Mucosa of descending colon (tissue), 3 donors: ENCODE measurements at places on chromosomes 2 and 18. TPM values are rescaled to one million over a fixed set of nuclear protein-coding genes. Genes with fewer than 3 reads are reported as not detected.

DNA sequence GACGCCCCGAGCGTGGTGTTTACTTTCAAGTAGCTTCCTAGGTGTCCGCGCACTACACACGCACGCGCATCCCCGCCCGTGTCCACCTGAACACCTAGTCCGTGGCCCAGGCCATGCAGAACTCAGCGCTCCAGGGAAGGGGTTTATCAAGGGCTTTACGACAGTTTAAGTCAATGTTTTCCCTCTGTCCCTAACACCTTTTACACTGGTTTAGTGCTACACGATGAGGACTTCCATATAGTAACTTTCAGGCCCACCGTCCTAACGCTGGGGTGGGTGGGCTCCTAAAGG lies 1.4 kb upstream of the BCL2 start:
- peak; percentile 75 for DNase-seq

- DNase-seq, result no peak
Measured at GRCh38 chr18:6357668-6358067, 57.0 kb downstream of the L3MBTL4 start.

The PRLH gene
- total RNA-seq, result not detected

GRCh38 chr2:58110765-58111164 lies 64.2 kb downstream of the VRK2 start:
- DNase-seq, result no peak

The MOB1A gene
- 117 TPM for total RNA-seq

The SPP2 gene
- not detected for total RNA-seq

DNA sequence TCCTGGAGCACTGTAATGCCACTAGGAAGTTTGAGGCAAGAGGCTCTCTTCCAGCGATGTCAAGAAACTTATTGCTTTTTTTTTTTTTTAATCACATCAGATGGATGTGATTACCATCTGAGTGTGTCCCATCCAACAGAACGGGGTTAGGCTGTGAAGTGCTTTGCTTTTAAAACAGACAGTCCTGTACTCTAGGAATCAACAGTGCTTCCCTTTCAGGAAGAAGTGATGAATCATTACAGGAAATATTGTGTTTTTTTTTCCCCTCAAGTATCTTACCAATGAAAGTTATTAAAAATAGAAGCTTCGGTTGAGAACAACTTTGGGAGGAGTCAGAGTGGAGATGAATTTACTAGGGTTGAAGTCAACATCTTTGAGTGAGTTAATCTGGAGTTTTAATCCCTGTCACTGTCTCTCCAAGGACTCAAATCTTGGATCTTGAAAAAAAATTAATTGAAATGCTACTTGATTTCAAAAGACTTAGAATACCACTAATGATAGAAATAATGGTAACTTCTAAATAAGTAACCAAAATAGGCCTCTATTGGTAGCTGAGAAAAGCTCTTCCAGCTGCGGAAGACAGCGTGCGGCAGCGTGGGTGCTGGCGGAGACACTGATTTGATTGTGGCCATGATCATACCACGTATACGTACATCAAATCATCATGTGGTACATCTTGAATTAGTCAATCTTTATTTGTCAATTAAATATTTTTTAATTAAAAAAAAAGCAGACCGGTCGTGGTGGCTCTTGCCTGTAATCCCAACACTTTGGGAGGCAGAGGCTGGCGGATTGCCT lies 45.5 kb downstream of the GATA6 start:
- DNase-seq, result no peak

- no peak for DNase-seq
Measured at GRCh38 chr2:216147172-216148131, 38.3 kb downstream of the XRCC5 start.

GRCh38 chr2:74228772-74229171 lies 30.4 kb downstream of the MTHFD2 start:
- DNase-seq, result no peak

The FTCDNL1 gene
- total RNA-seq, result 2.1 TPM

- no peak for DNase-seq
Measured at GRCh38 chr2:155080373-155080772, 381.9 kb downstream of the KCNJ3 start.

The ACTG2 gene
- total RNA-seq, result 391 TPM

The SOCS6 gene
- total RNA-seq, result 39.7 TPM

- DNase-seq, result no peak
Measured at GRCh38 chr2:147483911-147484310, 360.9 kb upstream of the ACVR2A start.

- DNase-seq, result no peak
Measured at GRCh38 chr2:3628800-3629199, 29.2 kb upstream of the ALLC start.

The ANKRD62 gene
- not detected for total RNA-seq

The RFTN2 gene
- total RNA-seq, result 5.5 TPM

GRCh38 chr2:23235736-23236135 lies 149.2 kb upstream of the KLHL29 start:
- DNase-seq, result no peak

GRCh38 chr18:12301263-12302005 lies 6.6 kb upstream of the TUBB6 start:
- no peak for DNase-seq

The MBD1 gene
- total RNA-seq, result 75.1 TPM

DNA sequence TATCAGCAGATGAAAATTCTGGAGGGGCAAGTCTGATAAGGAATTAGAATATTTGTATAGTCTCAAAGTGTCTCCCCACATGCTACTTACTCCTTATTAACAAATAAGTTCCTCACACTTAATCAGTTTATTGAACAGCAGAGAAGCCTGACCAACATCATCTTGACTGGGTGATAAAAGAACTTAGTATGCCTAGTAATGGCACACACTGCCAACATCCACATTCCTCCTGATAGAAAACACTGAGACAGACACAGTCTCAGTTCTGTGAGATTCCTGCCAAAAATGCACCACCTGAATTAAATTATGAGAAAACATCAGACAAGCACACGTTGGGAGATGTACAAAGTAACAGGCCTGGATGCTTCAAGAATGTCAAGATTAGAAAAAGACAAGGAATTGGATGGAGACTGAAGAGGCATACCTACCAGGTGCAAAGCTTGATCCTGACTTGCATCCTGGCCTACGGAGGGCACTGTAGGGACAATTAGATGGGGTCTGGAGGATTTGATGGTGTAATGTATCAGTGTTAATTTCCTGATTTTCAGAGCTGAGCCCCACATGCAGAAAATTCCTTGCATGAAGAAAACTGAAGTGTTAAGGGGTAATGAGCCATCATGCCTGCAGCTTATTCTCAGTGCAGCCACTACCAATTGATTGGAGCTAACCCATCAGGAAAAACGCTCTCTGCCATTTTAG lies 200.4 kb upstream of the SH3BP4 start:
- no peak for DNase-seq

DNA sequence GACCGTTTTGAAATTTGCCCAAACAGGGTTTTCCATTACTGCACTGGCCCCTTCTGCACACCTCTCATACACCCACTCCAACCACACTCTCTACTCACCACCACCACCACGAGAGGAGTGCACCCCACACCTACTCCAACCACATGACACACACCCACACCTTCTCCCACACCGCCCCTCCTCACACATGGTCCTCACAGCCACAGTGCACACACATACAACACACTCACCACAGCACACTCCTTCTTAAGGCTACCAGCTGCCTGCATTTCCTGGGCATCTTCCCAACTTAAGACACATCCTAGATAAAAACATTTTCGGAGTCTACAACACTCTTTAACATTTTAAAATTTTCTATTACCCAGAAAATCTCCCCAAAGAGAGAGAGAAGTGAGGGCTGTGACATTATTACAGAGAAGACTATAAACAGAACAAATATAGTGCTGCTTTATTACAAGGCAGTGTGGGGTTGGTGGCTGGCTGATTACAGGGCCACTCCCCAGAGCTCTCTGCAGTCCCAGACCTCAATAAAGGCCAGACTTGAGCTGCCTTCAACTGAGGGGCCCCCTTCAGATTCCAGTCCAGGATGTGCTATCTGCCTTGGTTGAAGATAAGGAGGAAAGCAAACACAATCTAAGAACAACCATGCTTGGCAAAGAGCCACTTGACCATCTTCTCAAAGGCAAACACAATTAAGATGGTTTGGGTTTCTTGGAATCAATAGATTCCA lies 36.1 kb downstream of the NHEJ1 start:
- peak; percentile 85 for DNase-seq

- DNase-seq, result no peak
Measured at GRCh38 chr2:105915005-105915558, 170.4 kb downstream of the NCK2 start.

- no peak for DNase-seq
Measured at GRCh38 chr2:240397924-240398645, 37.4 kb upstream of the GPC1 start.

- DNase-seq, result no peak
Measured at GRCh38 chr18:25935356-25935755, 155.1 kb downstream of the SS18 start.

DNA sequence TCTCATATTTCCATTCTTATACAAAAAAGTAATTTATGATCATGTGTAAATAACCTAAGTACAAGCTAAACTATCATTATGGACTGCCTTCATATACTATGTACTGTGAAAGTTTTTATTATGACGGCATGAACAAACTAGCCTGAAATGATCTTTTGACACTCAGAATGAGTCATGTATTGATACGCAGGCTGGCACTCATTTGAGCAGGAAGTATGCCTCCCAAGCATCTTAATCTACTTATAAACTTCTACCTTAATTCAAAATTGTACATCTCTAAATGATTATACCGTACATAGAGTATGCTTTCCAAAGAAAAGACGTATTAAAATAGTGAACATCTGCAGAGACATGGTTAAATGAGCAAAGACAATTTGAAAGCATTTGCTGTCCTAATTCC lies 207.1 kb upstream of the SPOPL start:
- DNase-seq, result no peak
